SK-N-SH treated with all-trans-retinoic acid at 6 μM for 48 hours (cell line): ENCODE measurements at places on chromosomes 12 and 14.

DNA sequence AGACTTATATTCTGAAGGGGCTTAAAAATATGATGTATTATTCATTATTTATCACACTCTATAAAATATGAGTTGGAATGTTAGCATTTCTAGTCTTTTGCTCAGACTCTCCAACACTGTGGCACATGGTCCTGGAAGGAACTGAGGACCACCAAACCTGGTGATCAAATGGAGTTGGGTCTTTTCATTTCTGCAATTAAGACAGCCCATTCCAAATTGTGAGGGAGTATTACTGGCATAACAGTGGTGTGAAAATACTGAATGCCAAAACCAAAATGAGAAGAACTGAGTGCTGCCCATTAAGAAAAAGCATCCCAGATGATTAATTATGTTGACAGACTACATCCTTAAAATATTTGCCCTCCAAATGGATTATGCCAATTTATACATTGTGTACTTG, 90.8 kb downstream of the NPAS3 start:
- no peak for ATAC-seq

DNA sequence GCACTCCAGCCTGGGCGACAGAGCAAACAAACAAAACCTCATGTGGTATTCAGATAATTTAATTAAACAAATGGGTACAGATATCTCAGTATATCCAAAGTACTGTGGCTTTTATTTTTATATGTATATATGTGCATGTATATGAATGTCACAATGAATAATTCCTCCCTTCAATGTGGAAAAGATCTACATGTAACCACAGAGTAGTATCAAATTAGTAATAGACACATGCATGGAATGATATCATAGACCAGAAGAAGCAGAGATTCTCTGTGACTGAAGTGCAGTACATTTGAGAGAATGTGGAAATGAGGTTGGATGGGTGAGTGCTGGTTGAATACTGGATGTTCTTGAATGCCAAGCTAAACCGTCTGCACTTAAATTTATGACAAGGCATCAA, 222.9 kb downstream of the CPNE8 start:
- ATAC-seq = no peak

GRCh38 chr14:90804292-90805083, 11.7 kb downstream of the TTC7B start:
- ATAC-seq = no peak

DNA sequence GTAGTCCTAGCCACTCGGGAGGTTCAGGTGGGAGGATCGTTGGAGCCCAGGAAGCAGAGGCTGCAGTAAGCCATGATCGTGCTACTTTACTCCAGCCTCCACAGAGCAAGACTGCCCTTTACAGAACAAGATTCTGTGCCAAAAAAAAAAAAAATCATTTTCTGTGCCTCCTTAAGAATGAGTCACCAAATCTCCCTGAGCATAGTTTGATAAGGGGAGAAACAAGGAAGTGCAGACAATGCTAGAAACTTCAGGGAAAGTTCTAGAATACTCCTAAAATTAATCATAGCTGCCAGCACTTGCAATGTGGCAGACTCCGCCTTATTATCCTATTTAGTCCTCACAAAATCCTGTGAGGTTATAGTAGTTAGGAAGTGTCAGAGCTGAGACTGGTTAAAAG, 74.5 kb downstream of the KCNK10 start:
- no peak for ATAC-seq

GRCh38 chr12:48767047-48767446, 21.8 kb downstream of the ADCY6 start:
- ATAC-seq = no peak

- ATAC-seq = no peak
Measured at GRCh38 chr12:39606712-39607423, 12.7 kb downstream of the ABCD2 start.

- peak; percentile 96 for ATAC-seq
Measured at GRCh38 chr12:43805860-43806736, at the start of gene TWF1. Gene TWF1 (minus strand): TSS chr12:43806317. CDS start chr12:43806245, 72 bp downstream.

- no peak for ATAC-seq
Measured at GRCh38 chr12:9243999-9244649, 35.9 kb upstream of the PZP start.

- ATAC-seq = 0 out of 3 replicates have a peak, but pooled peaks have one; percentile 20
Measured at GRCh38 chr12:53365245-53365904, 14.6 kb upstream of the SP1 start.
